Activated T-cell treated with anti-CD3 and anti-CD28 coated beads for 48 hours (primary cell): ENCODE measurements at places on chromosomes 4 and X.

- DNase-seq: no peak
Observed at GRCh38 chr4:154415313-154415712, 76.3 kb downstream of the DCHS2 start.

DNA sequence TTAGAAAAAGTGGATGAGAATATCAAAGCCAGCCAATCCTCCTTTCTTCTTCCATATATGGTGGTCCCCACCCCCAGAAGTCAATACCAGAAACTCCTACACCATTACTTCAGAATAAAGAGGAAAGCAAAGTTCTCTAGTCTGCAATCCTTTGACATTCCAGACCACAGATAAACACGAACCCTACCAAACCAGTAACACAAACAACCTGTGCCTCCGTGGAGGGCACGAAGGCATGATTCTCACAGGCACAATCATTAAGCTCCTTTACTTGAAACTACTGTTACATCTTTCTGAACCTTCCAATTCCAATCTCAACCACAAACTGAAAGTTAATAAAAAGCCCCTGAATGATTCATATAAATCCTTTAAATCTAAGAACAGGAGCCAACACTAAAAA, 16.3 kb downstream of the MAML3 start:
- no peak for DNase-seq

DNA sequence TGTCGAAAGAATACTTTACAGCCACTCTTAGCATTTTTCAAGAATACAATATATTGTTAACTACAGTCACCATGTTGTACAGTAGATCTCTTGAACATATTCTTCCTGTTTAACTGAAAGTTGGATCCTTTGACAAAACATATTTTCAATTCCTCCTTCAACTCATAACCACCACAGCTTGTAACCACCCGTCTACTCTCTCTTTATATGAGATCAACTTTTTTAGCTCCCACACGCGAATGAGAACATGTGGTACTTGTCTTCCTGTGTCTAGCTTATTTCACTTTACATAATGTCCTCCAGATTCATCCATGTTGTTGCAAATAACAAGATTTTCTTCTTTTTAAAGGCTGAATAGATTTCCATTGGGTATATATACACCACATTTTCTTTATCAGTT, 338.3 kb upstream of the IGFBP7 start:
- DNase-seq: no peak

- DNase-seq: no peak
Observed at GRCh38 chr4:153594210-153594609, 89.9 kb upstream of the TLR2 start.

- DNase-seq: peak; percentile 43
Observed at GRCh38 chrX:47384502-47384901, 14.1 kb downstream of the ZNF157 start.

DNA sequence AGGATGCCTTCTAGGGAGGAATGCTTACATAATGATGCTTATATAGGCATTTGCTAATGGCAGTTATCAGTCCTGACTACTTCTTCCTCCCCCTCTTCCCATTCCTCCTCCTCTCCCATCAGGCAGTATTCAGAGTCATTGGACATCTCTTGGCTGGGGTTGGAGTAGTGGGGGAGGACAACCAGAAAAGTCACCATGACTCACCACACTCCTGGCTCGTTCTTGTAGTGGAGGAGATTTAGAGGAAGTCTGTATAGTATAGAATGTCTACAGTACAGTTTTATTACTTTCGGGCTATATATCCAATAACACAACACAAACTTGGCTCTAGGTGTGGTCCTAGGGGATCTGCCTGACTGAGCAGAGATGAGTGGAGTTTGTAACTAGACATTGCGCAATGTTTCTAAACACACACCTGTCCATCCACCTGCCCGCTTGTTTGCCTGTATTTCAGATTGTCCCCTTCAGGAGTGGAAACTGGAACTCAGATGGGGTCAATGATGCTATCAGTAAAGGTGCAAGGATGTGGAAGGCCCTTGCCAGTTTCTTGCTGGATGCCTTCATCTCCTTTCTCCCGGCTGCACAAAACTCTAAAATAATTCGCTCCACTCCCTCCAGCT, 27.9 kb upstream of the KIAA1210 start:
- DNase-seq: no peak

DNA sequence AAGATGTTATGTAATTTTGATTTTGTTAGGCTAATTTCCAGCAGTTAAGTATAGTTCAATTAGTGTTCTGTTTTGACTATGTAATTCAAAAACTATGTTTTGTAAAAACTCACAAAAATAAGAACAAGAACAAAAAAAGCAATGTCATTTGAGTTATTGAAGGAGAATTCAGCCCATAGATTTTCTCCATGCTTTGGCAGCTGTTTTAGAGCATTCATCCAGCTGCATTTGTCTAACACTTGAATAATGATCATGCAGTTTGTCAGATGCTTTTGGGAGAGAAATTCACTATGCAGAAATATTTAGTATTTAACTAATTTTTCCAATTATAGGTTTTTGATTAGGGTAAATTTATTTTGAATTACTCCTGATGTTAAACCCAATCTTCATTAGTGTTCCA, 14.2 kb downstream of the CPE start:
- no peak for DNase-seq

DNA sequence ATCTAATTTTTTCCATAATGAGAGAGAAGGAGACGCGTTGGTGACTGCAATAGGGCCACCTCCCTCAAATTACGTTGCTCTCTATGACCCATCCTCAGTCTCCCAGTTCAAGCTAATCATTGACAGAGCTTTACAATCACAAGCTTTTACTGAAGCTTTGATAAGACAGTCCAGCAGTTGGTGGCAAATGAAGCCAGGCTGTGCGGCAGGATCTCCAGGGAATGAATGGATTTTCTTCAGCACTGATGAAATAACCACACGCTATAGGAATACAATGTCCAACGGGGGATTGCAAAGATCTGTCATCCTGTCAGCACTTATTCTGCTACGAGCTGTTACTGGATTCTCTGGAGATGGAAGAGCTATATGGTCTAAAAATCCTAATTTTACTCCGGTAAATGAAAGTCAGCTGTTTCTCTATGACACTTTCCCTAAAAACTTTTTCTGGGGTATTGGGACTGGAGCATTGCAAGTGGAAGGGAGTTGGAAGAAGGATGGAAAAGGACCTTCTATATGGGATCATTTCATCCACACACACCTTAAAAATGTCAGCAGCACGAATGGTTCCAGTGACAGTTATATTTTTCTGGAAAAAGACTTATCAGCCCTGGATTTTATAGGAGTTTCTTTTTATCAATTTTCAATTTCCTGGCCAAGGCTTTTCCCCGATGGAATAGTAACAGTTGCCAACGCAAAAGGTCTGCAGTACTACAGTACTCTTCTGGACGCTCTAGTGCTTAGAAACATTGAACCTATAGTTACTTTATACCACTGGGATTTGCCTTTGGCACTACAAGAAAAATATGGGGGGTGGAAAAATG, at the start of gene KLB:
Gene KLB (plus strand): TSS at position 168 of the 821 bp plus-strand sequence. CDS start 20 bp downstream, at position 188.
- DNase-seq: no peak

DNA sequence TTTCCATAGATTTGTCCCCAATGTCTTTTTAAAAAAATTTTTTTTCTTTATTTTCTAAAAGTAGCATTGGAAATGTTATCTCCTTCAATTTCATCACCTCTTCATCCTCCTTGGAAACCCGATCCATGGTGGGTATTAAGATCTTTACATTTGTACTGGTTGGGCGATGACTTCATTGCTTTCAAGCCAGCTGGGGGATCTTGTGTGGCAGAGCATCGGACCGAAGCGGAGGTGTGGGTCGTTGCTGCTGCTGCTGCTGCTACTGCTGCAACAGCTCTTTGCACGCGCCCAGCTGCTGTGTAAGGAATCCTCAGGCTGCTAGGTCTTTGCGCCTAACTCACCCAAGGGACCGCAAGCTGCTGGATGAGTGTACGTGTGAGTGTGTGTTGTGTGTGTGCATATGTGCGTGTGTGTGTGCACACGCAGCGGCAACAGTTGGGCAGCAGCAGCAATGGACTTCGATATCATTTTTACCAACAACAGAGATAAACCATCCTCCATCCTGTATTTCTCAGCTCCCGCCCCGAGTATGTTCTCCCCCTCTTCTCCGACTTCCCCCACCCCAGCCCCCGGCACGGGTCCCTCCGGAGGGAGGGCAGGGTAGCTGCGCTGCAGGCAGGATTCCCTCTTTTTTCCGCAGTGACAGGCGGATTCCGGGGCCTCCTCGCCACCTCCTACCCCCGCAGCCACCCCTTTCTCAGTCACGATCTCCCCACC, 768 bp upstream of the CDKL5 start:
- DNase-seq: peak; percentile 14

DNA sequence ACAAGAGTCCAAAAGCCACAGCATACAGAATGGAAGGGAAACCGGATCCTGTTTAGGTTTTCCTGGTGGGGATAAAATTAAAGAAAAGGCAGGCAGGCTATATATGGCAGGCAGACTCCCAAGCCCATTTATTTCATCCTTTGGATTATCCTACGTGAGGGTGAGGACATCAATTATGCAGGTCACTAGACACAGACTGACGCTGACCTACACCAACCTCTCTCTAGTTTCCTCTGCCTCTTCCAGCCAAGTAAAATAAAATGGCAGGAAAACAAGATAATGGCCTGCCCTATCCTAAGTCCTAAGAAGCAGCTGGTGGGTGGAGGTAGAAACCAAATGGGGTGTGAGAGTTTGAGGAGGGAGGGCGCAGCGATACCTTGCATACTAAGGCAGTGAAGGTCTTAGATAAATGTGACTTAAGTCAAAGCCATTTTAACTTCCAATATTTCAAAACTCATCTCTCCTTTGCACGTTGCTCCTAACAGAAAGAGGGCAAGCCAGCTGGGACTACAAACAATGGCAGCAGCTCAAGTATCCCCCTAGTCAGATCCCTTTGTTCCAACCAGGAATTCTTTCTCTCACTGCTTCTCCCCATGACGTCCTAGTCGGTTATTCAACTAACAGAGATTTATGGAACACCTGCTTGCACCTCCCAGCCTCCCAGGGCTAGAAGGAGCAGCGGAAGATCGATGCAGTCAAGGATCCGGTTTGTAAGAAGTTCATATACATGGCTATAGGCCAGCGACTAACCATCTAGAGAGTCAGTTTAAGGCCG, 72.8 kb downstream of the IRF2 start:
- no peak for DNase-seq

GRCh38 chr4:172786039-172786792, 382.4 kb upstream of the GALNT7 start:
- DNase-seq: no peak

- no peak for DNase-seq
Observed at GRCh38 chr4:137749466-137749865, 217.2 kb upstream of the PCDH18 start.

DNA sequence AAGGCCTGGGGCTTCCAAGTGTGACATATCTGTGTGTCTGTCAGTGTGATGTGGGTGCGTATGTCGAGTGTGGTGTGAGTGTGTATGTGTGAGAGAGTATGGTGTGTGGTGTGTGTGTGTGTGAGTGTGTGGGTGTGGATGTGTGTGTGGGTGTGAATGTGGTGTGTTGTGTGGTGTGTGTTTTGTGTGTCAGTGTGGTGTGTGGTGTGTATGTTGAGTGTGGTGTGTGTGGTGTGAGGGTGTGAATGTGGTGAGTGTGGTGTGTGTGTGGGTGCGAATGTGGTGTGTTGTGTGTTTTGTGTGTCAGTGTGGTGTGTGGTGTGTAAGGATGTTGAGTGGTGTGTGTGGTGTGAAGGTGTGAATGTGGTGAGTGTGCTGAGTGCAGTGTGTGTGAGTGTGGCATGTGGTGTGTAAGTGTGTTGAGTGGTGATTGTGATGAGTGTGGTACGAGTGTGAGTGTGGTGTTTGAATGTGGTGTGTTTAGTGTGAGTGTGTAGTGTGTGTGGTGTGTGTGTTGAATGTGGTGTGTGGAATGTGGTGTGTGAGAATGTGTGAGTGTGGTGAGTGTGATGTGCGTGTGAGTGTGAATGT, 61.6 kb upstream of the SORCS2 start:
- no peak for DNase-seq

DNA sequence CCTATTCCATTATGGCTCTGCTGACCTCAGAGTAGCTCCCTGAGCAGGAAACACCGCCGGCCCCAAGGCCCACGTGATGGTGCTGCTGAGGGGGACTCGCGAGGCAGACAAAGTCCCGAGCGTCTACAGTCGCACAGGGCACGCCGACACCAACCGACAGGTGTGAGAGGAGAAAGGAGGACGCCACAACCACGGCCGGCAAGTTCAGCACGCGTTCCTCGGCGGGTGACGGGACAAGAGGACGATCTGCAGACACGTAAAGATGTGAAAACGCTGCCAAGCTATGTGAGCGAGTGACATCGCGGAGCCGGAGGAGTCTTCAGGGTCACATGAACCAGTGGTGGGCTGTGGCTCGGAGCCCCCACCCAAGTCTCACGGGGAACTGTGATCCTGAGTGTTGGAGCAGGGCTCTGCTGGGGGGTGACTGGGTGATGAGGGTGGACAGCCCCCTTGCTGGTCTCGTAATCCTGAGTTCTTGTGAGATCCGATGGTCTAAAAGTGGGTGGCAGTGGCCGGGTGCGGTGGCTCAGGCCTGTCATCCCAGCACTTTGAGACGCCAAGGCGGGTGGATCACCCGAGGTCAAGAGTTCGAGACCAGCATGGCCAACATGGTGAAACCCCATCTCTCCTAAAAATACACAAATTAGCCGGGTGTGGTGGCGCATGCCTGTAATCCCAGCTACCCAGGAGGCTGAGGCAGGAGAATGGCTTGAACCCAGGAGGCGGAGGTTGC, 34.0 kb downstream of the PPP2R3B start:
- no peak for DNase-seq

GRCh38 chrX:13470685-13470977, 98.8 kb upstream of the EGFL6 start:
- no peak for DNase-seq

GRCh38 chrX:6228720-6229119, at the start of gene NLGN4X:
Gene NLGN4X, minus strand, starts transcription at chrX:6228867. Its CDS starts 77,401 bp downstream, at chrX:6151466.
- DNase-seq: no peak

GRCh38 chr4:110271986-110272385, 73.6 kb upstream of the ELOVL6 start:
- DNase-seq: no peak

DNA sequence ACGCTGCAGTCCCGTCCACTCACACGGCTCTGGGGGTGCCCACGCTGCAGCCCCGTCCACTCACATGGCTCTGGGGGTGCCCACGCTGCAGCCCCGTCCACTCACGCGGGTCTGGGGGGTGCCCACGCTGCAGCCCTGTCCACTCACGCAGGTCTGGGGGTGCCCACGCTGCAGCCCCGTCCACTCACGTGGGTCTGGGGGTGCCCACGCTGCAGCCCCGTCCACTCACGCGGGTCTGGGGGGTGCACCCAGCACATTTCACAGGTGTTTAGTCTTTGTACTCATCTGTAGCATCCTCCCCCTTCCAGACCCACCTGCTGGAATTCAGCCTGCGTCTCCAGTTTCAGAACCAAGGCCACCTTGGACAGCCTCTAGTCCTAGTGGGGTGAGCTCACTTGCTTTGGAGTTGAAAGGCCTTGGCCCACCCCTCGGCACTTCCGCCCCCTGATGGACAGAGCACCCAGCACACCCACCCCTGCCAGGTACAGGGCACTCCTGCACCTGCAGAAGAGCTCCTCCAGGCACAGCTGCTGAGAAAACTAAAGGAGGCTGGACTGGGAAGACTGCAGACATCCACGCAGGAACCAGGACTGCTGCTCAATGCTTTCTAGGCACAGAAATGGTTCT, 73.0 kb downstream of the ABLIM2 start:
- no peak for DNase-seq
